Suppressor macrophage treated with lipopolysaccharide for 4 hours (primary cell): ENCODE measurements at places on chromosomes 2 and 18.

DNA sequence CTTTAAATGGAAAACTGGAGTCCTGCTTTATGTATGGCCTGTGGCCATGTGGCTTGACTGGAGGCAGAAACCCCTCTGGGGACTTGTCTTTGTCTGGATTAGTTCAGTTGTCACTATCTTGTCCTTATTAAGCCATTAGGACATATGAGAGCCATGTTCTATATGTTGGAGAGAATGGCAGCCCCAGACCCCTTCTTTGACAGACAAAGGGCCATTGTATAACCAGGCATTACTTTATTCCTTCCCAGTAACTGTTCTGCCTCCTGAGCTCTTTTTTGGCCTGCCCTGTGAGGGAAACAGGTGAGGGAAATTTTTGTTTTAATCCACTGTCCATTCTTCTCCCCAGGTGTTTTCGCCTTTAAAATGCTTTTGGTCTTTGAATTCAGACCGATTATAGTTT is 43.3 kb downstream of the FSHR start:
- DNase-seq, result no peak

GRCh38 chr2:134173338-134174016 is 80.4 kb upstream of the MGAT5 start:
- no peak for DNase-seq

- DNase-seq, result no peak
Observed at GRCh38 chr2:215879977-215880940, 133.1 kb downstream of the MREG start.

- peak; percentile 44 for DNase-seq
Observed at GRCh38 chr2:96233880-96234316, 25.3 kb upstream of the STARD7 start.

DNA sequence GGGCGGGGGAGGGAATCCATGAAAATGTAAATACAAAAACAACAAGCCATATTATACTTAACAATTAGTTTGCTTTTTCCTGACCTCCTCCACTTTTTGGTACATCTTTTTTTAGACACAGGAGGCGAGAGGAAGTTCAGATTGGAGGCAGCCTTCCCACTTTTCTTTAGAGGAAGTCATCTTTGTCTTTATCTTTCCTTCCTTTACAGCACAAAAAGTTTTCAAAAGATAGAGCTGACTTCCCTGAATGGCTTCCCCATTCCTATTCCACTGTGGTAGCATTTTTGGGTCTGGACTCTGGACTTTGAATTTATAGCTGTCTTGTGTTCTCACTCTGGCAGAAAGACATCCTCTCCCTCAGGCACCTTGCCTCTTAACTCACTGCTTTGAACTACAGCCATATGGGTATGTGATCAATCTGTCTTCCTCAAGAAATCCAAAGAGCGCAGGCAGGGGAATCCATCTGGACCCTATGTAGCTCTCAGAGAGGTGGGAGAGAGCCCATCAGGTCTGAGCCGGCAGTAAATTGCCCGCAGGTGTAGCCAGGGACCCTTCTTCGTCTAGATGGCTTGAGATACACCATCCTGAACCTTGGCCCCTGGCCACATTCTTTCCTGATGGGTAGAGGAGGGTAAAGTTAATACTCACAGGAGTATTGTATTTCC is 101.9 kb downstream of the AQP4 start:
- DNase-seq, result no peak

GRCh38 chr18:61123309-61123708 is 209.9 kb upstream of the CDH20 start:
- DNase-seq, result no peak

DNA sequence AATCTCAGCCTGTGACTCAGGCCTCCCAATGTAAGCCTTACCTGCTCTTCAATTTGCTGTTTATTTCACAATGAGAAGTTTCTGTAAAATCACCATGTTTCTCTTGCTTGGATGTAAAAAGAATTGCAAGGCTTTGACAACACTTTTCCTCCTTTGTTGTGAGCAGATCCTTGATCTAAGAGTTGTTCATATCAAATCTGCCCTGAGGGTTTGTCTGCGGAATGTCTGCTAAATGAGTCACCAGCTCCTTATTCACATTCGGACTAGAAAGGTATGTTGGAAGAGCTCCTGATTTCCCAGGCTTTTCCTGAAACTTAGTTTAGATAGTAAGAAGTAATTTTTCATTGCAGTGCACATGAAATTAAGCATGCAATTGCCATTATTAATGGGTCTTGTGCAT is 268.2 kb upstream of the TCF4 start:
- no peak for DNase-seq

- peak; percentile 77 for DNase-seq
Observed at GRCh38 chr2:149597668-149598326, 10.2 kb upstream of the MMADHC start.

DNA sequence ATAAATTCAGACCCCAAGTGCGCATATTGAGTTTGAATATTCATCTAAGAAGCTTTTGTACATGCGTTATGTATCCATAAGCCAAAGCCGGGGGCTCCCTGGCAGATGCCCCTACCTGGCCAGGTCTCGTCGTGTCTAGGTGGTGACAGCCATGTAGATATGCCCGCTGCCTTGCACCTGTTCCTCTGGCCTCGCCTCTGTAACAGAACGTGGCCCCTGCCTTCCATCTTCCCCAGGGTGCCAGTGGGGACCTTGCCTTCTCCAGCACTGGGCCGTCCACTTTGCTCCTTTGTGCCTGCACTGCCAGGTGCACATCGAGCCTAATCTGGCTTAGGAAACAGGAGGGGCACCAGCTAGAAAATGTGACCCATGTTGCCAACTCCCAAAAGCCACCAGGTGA is 198.2 kb downstream of the AGAP1 start:
- no peak for DNase-seq

DNA sequence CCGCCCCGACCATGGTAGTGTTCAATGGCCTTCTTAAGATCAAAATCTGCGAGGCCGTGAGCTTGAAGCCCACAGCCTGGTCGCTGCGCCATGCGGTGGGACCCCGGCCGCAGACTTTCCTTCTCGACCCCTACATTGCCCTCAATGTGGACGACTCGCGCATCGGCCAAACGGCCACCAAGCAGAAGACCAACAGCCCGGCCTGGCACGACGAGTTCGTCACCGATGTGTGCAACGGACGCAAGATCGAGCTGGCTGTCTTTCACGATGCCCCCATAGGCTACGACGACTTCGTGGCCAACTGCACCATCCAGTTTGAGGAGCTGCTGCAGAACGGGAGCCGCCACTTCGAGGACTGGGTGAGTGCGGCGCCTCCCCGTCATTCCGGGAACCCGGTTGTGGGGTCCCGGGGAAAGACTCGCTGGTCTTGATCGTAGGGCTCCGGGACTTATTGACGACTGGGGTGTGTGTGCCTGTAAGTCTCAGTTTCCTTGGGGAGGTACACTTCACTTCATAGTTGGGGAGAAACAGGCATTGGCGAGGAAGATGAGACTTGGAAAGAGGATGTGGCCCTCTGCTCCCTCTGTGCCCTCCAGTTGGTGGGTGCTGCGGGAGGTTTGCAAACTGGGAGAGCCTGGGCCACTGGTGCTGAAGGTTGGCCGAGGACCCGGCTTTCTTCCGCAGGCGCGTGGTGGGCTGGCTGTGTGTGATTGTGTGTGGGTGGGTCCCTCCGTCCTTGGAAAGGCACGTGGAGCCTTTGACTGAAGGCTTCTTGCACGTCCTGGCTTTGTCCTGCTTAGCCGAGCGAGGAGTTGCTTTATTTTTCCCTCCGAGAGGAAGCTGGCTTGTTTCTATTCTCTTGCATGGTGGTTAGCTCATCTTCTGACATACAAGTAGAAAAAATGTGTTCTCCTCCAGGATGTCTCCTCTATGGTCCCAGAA is 886 bp downstream of the PRKCE start:
- DNase-seq, result peak; percentile 71

DNA sequence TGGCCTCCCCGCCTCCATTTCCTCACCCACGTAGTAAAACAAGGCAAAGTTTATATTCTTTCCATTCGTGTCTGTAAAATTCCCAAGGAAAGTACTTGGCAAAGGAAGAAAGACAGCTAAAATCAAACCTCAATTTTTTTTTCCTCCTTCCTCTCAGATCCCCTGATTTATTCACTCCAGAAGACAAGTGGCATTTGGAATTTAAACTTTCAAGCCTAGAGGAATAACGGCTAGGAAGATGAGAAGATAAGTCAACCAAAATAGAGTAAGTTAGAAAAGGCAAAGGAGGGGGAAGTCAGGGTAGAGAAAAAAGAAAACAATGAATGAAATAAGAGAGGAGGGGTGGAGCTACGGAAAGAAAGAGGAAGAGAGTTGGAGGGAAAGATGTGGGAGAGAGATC is 198.9 kb upstream of the PIK3C3 start:
- no peak for DNase-seq

GRCh38 chr18:70046207-70046606 is 98.5 kb upstream of the CD226 start:
- DNase-seq, result no peak

- DNase-seq, result no peak
Observed at GRCh38 chr18:77069931-77070330, 62.7 kb downstream of the MBP start.

DNA sequence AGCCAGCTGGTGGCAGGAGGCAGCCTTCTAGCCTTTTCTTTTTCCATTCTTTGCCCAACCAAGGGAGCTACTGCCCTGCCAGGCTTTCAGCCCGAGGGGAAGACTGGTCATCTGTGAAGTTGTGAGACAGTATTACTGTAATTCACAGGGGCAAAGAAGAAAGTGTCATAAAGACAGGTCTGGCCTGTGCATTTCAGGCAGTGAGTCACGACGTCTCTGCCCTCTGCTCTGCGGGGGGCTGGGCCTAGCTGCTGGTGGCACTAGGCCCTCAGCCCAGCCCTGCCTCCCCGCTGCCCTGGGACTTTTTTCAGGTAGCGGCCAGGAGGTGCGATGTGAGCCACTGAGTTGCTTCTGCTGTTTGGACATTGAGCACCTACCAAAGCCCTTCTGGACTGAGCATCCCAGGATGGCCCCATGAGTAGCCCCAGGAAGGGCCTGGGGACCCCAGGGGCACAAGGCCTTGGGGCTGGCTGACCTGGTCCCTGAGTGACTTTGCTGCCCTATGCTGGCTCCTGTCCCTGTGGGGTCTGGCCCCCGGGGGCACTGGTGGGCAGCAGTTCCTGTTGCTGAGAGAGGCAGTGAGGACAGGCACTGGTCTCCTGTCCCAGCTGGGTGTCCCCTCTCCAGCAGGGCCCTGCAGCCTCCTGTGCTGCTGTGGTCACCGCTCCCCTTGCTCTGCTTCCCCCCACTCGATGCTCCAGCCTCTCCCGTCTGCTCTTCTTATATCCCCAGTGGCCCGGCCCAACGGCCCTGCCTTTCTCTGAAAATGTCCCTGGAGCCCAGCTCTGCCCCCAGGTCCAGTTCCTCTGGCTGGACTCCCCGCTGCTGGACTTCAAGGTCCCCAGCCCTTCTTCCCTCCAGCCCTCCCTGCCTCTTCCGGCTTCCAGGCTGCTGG is 7.0 kb downstream of the INHBB start:
- DNase-seq, result no peak

GRCh38 chr2:37387148-37387835 is 42.9 kb downstream of the QPCT start:
- DNase-seq, result no peak

GRCh38 chr18:49628119-49628518 is 66.3 kb downstream of the LIPG start:
- DNase-seq, result no peak

DNA sequence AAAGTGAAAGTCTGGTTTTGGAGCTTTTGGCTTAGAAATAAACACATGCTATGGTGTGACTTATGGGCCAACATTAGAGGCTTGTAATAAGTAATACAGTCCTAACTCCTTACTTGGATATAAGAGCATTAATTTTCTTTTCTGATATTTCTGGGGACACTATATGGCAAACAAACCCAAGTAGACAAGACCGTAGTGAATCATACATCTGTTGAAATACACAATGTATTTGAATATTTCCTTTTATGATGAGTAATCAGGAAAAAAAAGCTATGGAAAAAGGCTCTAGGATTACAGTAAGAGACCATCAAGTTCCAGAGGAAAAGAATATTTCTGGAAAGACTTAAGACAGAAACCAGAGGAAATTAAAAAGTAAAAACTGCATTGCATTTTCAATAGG is 146.0 kb upstream of the CYP26B1 start:
- no peak for DNase-seq

DNA sequence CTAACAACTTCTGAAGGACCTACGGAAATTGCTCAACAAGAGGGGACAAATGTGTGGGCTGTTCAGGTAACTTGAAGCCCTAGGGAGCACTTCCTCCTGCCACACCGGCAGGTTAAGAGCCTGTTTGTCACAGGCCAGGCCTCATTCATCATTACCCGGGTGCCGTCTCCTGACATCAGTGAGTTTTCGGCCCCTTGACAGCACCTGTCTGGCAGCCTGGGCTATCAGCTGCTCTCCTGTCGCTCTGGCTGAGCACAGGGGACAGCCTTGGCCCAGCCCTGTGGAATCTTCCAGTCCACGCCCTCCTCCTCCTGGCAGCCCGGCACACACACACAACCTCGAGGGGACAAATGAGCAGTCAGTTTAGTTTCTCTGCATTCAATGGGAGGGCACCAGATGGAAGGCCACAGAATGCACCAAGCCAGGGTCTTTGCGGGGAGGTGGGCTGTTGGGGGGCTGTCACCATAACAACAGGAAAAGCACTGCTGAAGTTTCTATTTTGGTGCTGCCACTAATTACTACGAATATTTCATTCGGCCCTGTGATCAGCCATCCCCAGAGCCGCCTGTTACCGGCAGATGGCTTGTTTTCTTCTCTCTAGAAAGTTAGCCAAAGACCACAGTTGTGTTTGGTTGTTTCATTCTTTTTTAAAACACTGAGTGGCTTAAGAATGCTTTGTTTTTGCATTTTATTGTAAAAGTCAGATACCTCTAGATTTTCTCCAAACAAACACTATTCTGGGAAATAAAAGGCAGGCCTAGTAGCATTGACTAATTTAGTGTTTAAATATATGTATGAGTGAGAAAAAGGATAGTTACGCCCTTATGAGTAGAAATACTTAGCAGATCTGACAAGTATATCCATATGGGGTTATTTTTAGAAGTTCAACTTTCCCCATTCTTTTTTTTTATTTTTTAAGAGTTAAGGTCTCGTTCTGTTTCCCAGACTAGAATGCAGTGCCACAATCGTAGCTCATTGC is 189.9 kb upstream of the NDUFV2 start:
- DNase-seq, result no peak

DNA sequence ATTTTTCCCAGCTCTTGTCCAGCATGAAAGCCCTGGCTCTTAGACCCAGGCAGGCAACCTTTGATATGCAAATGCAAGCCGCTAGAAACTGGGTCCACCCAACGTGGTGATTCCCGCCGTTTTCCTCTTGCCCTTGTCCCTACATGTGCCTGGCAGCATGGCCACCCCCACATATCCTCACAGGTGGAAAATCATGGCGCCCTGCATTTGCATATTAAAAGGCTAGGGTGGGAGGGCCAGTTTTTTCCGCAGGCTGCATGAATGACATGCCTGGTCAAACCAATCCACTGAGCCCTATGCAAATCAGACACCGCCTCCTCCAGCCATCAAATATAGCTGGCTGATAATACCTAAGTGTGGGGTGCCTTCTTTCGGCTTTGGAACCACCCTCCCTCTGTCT is 1091.8 kb upstream of the NXPH2 start:
- no peak for DNase-seq

GRCh38 chr18:48902856-48903601 is 47.7 kb downstream of the SMAD7 start:
- peak; percentile 34 for DNase-seq

DNA sequence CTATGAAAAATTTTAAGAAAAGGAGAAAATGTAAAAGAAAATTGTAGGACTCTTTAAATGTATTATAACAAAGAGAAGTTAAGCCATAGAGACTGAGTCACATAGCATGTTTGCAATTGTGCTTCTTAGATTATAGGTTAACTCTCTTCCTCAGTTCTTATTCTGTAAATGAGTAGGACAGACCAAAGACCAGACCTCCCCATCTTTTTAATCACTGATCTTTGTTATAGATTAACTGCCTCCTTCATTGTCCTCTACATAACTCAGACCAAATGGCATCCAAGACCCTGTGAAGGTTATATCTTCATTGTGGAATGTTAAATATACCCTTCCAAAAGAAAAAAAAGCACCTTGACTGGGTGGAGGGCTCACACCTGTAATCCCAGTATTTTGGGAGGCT is 316.9 kb upstream of the LRRTM4 start:
- no peak for DNase-seq
